ENCODE measurements at places on chromosomes 2 and 18.
A peak's percentile ranks its signal among the peaks of the same experiment; 100 is the strongest.

DNA sequence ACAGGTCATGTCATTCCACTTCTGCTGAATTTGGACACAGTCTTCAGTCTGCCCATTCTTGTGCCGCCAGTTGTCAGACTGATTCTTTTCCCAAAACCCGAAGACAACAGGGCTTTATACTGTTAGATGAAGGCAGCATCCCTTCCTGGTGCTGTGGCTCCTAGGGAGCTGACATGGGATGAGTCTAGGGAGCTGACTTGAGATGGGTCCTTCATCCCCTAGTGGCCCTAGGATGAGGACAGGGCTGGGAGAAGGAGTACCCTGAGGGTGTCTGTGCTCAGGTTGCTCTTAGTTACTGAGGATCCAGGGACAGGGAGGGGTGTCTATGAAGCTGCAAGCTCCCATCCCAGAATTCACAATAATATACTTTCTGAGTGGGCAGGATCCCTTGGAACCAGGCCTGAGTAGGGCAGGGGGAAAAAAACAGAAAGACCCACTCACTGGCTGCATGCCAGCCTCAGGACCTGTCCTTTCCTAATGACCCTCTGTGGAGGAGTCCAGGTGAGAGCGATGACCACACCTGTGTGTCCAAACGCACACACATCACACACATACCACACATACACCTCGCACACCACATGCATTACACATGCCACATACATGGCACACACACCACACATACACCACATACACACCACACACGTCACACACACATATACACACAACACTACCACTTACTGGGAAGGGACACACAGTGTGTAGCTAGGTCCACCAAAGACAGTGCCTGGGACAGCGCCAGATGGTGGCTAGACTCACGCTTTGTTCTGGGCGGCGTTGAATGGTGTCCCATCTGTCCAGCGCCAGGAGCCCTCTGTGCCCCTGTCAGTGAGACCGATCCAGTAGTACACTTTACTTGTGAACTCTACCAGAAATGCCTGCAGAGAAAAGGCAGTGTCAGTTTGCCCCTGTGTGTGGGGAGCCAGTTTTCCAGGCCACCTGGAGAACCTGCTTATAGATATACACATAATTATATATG is 11.1 kb downstream of the CLEC4F start:
- DNase-seq, result no peak

DNA sequence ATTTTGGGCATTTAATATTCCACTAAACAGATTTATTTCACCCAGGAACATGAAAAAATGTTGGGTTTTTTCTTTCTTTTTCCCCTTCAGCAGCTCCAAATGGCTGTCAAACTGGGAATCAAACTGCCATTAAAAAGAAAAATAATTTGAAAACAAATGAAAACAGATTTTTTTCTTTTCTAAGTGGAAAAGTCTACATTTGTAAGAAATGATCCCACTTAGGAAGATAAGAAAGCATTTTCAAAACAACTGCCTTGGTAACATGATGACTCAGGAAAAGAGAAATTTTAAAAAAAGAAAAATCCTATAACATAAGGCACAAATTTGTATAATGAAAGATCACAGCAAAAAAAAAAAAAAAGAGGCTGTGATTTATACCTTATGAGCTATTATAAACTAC is 20.0 kb downstream of the ZNF521 start:
- DNase-seq, result no peak

GRCh38 chr18:79245517-79246001 is 150.2 kb upstream of the NFATC1 start:
- DNase-seq, result peak; percentile 9

GRCh38 chr2:119062652-119063051 is 95.9 kb downstream of the C1QL2 start:
- DNase-seq, result no peak

DNA sequence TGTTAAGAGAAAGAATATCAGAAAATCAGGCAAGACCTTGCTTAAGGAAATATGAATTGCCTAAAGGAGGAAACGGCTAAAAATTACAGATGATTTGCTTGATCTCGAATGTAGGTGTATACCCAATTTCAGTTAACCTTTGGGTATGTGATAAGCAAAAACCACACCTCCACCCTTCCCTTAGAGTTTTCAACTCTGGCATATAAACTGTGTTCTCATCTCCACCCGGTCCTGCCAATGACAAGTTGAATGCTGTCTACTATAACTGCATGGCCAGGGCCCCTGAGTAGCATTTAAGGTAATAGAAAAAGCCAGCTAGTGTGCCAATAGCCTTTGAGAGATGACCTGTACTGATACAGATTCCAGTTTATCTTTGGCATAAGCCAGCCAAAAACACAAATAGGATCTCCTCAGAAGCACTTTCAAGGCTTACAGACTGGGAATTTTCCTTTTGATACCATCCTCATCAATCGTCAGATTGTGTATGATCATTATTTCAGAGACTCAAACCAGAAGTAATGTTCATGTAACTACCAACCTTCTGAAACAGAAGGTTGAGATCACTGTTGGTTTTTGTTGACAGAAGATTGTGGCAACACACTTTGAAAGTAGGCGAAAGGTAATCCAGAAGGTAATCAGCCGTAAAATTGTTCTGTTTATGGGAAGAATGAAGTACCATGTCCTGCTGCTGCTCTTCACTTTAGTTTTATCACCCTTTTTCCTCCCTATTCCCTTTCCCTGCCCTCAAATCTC is 163.1 kb downstream of the GFPT1 start:
- DNase-seq, result no peak

- no peak for DNase-seq
These were observed 95.0 kb upstream of the STK17B start for GRCh38 chr2:196266351-196266750.

DNA sequence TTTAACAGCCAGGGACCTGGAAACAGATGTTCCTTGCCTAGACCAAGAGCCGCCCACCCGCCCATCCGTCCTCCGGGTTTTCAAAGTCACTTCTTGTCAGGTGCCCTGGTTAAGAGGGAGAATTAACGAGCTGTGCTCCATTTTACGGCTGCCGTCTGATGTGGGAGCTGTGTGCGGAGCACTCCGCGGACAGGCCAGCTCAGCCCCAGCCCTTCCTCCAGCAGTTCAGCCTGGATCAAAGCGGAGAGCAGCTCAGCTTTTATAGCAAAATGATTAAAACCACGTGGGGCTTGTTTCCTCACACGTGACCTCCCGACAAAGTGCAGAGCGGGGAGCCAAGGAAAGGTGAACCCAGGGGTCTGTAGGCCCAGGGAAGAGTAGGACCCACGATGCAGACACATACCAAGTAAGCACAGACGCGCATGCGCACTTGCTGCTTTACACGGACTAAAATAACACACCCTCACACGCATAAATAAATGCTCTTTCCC is 46.1 kb upstream of the PKDCC start:
- no peak for DNase-seq

DNA sequence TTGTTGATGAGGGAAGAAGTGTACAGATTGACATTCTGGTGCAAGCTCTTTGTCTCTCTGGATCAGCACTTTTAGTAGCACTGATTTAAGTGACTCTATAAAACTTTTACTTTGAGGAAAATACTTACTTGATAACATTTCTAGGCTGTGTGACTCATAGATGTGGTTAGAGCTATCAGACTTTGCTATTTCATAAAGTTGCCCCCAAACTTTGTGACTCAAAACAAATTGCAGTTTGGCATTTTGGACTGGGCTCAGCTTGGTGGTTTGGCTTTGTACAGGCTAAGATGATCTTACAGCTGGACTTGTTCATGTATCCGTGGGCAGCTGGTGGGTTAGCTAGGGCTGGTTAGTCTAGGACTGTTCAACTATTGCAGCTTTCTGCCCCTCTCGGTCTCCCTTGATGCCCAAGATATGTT is 42.1 kb upstream of the GLS start:
- DNase-seq, result no peak

DNA sequence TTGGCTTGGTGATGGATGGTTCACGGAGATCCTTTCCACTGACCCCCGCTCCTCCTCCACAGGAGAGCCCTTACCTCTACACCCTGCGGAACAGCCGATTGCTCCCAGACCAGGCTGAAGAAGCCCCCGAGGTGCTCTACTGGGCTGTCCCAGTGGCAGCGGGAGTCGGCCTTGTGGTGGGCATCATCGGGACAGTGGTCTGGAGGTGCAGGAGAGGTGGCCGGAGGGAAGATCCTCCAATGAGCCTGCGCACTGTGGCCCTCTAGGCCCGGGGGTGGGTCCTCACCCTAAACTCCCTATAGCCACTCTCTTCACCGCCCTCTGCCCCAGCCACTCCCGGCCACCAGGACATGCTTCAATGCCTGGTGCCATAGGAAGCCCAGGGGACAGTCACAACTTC is 108.8 kb upstream of the PPP1CB start:
- no peak for DNase-seq

DNA sequence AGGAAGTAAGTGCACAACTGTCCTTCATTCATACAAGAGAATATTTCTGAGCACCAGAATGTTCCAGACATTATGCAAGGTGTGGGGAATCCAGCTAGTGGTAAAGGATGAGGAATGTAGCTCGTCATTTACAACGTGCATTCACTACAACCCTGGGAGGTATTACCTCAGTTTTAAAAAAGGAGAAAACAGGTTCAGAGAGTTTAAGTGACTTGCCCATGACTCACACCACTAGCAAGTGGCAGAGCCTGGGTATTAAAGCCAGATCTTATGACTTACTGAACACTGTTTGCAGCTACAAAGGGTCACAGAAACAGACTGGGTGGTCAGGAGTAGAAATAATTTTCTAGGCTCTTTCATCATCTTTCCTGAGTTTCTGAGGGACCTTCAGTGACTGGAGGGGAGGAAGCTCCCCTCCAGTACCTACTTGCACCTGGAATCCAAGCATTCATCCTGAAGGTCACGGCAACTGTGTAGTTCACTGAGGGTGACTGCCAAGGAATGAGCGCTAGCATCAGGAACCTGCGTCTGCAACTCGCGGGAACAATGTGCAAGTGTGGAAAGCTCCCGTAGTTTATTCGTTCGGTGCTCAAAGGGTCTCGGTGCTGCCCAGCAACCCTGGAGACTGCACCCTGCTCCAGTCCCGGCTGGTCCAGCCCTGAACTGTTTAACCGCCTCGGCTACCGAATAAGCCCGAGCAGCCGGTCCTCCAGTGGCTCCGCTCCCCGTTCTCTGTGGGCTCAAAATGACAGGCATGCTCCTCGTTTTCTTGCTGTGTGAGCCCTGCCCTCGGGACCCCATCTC is 647 bp downstream of the CCDC121 start:
- DNase-seq, result no peak

DNA sequence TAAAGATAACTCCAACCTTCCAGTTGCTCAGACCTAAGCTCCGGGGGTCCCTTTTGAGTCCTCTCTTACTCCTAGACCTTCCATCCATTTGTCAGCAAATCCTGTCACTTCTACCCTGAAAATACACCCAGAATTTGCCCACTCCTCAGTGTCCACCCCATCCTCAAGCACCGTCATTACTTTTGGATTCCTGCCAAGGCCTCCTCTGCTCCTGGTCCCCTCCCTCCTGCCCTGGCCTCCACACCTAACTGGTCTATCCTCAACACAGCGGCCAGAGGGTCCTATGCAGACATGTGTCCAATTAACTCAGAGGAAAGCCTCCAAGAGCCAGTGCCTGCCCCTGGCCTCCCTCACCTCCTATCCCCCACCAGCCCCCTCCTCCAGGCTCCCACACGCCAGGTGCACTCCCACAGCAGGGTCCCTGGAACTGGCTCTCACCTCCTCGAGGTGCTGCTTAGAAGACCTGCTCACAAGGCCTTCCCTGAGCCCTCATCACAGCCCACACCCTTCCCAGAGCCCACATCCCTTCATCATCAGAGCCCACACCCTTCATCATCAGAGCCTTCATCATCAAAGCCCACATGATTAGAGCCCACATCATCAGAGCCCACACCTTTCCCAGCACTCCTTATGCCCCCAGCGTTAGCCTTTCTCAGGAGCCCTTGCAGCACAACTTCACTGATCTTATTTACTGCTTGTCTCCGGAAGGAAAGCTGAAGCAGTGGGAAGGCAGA is 20.4 kb downstream of the FAM178B start:
- no peak for DNase-seq

DNA sequence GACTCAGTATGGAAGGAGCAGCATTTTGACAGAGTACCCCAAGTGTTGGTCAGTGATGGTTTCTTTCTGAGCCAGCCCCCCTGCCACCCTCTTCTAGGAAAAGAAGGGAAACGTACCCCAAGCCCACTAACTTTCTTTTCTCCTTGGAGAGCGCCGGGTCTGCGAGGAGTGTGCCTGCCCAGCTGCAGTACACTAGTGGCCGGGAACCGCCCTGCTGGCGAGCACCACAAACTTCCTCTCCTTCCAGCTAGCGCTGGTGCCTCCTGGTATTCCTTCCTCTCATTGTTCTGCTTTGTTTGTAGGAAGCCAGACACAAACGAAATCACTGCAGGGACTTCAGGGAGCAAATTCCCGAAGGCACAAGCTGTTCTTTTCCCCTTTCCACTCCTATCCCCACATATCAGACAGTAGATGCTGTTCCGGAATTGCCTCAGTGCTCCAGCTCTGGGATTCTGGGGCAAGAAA is 1.8 kb downstream of the CCDC85A start:
- DNase-seq, result no peak

GRCh38 chr2:222973237-222973636 is 78.8 kb upstream of the KCNE4 start:
- DNase-seq, result no peak

GRCh38 chr2:148917431-148917830 is 42.4 kb downstream of the KIF5C start:
- DNase-seq, result no peak

GRCh38 chr2:9757501-9758264 is 85.6 kb upstream of the TAF1B start:
- DNase-seq, result no peak

DNA sequence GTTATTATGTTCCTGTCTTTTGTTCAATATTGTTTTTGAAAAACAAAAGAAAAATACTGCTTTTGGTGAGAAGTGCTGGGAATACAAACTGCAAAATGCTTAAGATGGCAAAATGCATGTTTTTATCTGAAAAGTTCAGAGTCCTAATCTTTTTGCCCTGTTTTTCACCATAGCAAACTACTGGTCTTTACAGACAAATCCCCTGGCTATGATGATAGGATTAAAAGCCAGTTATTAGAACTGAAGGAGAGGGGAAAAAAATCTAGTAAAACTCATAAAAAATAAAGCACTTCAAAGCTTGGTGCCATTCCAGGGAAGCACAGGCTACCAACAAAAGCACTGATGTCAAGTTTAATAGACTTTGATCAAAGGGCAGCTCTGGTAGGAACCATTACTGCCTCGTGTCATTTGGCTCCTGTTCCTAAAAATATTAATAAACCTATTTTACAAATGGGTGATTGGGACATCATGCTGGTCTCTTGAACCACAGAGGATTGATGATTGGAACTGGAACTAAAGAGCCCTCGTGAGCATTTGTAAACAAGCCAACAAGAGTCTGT is 194.7 kb downstream of the RAB3GAP1 start:
- no peak for DNase-seq

GRCh38 chr2:24287171-24287570 is 73.2 kb downstream of the ITSN2 start:
- no peak for DNase-seq

Measured in stimulated activated CD8-positive, alpha-beta memory T cell treated with anti-CD3 and anti-CD28 coated beads, Interleukin-7, amount 100 ng/mL, for 1 hour (primary cell).